ENCODE measurements at places on chromosomes 4 and X.

DNA sequence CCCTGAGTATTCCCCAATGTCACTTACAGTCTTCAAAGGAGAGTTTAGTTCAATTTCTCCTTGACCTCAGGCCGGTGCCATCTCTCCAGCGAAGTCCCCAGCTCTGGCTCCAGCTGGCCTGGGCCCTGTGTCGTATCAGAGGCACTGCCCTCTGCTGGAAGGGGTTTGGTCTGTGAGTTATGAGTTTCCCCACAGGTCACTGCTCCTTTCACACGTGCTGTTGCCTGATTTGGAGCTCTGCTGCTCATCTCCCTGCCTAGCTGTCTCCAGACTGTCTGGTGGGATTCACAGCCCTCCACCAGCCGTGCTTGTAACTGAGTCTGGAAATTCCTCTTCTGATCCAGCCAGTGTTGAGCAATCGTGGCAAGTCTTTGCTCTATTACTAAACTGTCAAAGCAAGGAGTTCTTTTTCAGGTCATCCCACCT lies at the start of gene RAP2C:
TSS of gene RAP2C (minus strand) at position 105 of the 426 bp plus-strand sequence. CDS start 2,179 bp downstream, outside the sequence.
- DNase-seq, result peak; percentile 23

- DNase-seq, result no peak
These were observed 518.9 kb upstream of the INTU start for GRCh38 chr4:127113844-127114362.

DNA sequence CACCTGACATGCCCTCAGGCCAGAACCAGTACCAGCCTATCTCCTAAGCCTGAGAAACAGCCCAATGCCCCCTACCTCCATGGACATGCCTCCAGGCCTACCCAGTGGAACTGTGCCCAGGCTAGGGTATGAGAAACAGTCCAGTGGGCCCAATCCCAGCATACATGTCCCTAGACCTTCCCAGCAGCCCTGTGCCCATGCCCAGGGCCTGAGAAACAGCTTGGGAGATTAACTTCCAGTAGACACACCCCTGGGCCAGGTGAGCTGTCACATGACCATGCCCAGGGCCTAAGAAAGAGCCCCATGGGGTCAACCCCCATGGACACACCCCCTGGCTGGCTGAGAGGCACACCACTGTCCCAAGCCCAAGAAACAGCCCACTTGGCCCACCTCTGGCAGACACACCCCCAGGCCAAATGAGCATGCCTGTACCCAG lies 78.8 kb downstream of the CBR4 start:
- DNase-seq, result no peak

GRCh38 chrX:29496636-29497180 lies 718.7 kb upstream of the MAGEB2 start:
- DNase-seq, result no peak

- no peak for DNase-seq
These were observed 11.7 kb upstream of the IL21 start for GRCh38 chr4:122632396-122633143.

DNA sequence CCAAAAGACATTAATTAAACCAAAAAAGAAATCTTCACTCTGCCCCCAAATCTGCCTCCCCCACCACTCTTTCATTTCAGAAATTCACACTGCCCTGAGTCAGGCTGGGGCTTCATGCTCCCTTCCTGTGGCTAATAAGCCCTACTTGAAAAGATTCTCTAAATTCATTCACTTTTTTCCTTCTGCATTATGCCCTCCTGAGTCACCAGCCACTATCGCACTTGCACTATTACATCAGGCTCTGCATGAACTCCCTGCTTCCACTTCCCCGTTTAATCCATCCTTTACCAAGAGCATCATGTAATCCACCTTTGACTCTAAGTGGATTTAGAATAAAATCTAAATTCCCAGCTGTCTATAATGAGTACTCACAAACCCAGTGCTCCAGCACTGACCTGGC lies 295.4 kb upstream of the KLF3 start:
- no peak for DNase-seq

- DNase-seq, result no peak
These were observed 200.0 kb downstream of the PALLD start for GRCh38 chr4:168696826-168697225.

DNA sequence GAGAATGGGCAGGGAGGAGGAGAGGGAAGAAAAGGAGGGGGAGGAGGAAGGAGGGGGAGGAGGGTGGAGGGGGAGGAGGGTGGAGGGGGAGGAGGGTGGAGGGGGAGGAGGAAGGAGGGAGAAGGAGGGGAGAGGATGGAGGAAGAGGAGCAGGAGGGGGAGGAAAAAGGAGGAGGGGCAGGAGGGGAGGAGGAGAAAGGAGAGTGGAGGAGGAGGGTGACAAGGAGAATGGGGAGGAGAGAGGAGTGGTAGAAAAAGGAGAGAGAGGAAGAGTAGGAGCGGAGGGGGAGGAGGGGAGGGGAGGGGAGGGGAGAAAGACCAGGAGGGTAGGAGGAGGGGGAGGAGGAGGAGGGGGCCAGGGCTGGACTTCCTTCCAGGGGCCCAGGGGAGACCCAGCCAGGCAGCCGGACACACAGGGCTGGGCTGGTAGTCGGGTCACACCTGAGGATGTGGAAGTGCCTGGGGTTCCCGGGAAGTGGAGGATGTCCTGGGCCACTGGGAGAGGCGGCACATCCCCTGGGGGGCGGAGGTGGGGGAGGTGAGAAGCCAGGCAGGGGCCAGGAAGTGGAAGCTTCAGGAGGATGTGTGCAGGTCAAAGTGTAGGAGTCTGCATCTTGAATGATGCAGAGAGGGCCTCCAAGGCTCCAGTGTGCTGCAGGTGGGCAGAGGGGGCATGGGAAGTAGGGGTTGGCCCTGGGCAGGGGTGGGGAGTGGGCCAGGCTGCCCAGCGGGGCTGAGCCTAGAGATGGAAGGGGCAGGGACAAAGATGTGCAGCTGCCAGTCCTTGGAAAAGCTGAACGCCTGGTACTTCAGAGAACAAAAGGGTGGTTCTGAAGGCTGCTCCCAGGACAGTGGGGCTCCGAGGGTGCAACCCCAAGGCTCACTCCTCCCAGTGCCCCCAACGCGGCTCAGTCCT lies 18.8 kb downstream of the IL3RA start:
- DNase-seq, result no peak

DNA sequence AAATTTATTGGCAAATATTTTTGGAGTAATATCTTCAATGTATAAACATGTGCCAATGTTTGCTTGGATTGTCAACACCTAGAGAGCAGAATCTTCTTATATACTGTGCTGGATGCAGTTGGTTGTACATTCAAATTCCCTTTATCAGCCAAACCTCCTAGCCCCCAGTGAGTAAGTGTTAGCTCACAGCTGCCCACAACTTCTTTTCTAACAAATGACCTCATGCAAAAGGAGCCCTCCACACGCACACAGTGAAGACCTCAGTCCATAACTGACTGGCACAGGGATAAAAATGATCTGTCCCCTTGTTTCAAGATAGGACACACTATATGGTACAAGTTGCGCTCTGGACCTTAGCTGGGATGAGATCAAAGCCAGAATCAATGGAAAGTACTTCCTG lies 458.0 kb upstream of the NWD2 start:
- no peak for DNase-seq

- no peak for DNase-seq
These were observed 342.4 kb downstream of the BCOR start for GRCh38 chrX:39755143-39756032.

GRCh38 chr4:56977321-56978012 lies at the start of gene NOA1:
Gene NOA1, minus strand, starts transcription at chr4:56977606. Its CDS starts 21 bp downstream, at chr4:56977585.
- peak; percentile 94 for DNase-seq

- DNase-seq, result no peak
These were observed 12.5 kb upstream of the CRLF2 start for GRCh38 chrX:1224954-1225353.

- DNase-seq, result no peak
These were observed 1569.3 kb downstream of the PCDH18 start for GRCh38 chr4:135963009-135963408.

- DNase-seq, result no peak
These were observed 423.1 kb downstream of the KCTD8 start for GRCh38 chr4:44025376-44026020.

GRCh38 chr4:168917138-168917779 lies 92.8 kb downstream of the CBR4 start:
- no peak for DNase-seq
